ENCODE measurements at places on chromosomes 16 and 17.

- no peak for DNase-seq
Observed at GRCh38 chr17:147796-148740, 10.7 kb downstream of the SCGB1C2 start.

DNA sequence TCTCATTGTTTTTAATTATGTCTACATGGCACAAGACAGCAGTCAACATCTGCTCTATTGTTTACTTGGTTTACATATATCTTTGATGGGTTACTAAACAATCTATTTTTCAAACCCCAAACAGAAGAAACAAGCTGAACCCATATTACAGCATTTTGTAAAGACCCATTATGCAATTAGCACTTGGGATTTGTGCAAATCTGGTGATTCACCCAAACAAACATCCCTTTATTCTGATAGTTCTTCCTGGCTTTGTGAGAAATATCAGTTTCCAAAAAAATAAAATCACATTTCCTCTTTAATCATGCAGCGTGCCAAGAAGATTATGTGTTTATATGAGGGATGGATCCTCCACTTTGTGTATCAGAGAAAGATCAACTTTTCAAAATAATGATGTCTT lies 16.8 kb upstream of the RBFOX1 start:
- no peak for DNase-seq

DNA sequence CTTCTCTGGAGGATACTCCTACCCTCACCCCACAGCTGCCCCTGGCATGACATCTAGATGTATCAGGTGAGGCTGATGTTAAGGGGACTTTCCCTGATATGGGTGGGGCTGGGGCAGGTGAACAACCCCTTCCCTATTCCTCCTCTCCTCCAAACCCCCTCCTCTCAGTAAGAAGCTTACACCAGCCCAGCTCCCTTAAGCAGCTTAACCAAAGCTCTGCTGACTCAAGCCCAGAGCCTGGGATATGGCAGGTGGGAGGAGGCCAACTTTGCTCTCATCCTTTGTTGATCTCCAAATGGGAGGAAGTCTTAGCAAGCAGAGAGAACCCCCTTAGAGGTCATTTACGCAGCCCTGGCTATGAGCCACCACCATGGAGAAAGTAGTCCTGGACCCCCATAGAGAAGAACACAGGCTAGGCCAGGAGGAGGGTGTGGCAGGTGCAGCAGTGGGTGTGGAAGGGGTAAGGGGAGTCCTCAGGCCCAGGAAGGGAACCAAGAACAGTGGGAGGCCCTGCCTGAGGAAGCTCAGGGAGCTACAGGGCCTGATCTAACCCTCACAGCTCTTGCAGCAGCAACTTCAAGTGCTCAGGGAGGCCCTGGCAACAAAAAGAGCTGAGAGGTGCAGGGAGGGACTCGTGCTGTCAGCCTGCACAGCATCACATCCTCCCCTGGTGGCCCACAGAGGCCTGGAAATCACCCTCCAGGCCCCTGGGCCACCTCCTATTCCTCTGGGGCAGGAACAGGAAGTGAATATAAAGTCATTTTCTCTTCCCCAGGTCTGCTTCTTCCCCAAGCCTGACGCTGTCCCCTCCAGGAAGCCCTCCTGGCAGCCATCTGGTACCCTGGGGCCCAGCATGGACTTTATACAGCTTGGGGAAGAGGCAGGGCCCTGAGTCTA lies 2.9 kb downstream of the UNC119 start:
- DNase-seq: no peak

DNA sequence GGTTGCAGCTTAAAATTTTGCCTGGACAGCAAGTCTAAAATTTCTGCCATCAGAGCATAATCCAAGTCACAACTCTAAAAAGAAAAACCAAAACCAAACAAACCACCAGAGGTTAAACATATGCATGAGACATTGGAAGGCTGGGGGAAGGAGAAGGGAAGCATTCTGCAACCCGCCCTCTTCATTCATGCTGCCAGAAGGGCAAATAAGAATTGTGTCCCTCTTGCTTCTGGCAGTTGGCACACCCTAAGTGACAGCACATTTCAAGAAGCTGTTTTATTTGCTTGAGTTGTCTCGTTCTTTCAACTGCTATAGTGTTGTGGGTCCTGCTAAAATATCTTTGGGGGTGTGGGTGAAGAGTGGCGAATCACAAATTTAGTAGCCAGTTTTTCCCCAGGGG lies 99.6 kb downstream of the SKAP1 start:
- no peak for DNase-seq

- no peak for DNase-seq
Observed at GRCh38 chr16:31148896-31149295, 970 bp downstream of the PRSS36 start.

DNA sequence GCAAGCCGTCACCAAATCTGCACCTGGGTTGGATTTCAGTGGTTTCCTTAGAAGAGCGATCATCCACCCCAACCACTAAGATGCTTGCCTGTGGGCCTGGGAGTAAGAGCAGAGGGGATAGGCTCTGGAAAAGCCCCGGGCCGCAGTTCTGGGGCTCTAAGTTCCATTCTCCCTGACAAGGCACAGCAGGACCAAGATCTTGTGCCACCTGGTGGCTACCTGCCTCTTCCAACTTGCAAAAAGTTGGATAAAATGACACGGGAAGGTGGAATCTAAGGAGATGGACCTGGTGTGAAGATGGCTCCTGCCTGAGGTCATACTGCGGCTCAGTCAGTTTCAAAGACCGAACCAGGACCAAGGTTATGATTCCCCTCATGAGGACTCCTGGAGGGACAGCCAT lies 42.3 kb downstream of the ABCC12 start:
- no peak for DNase-seq

GRCh38 chr16:87074641-87075318 lies 242.4 kb downstream of the C16orf95 start:
- no peak for DNase-seq

Measured in right renal cortex interstitium (tissue), 3 donors.